Sciatic nerve (tissue), 2 donors: ENCODE measurements at places on chromosomes 16 and 17.

GRCh38 chr17:33210285-33210684, 82.8 kb downstream of the ASIC2 start:
- no peak for DNase-seq

GRCh38 chr17:59754552-59754951, 47.1 kb downstream of the VMP1 start:
- no peak for DNase-seq

DNA sequence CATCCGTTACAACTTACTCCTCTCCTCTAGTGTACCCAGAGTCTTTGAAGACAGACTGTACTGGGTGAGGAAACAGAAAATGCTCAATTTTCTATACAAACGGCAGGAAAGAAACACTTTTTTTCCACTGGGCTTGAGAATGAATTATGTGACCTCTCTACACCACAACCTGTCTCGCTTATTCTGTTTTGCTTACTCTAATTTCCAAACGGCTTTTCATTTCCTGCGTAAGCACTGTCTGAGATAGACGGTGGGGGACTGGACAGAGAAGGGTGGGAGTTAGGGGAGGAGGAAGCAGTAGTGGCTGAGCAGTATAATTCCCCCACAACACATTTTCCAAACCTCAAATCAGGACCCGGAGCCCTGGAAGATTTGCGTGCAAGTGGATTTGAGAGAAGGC, 191.4 kb upstream of the SDK2 start:
- no peak for DNase-seq

GRCh38 chr17:38958756-38959155, 8.4 kb downstream of the FBXO47 start:
- no peak for DNase-seq

DNA sequence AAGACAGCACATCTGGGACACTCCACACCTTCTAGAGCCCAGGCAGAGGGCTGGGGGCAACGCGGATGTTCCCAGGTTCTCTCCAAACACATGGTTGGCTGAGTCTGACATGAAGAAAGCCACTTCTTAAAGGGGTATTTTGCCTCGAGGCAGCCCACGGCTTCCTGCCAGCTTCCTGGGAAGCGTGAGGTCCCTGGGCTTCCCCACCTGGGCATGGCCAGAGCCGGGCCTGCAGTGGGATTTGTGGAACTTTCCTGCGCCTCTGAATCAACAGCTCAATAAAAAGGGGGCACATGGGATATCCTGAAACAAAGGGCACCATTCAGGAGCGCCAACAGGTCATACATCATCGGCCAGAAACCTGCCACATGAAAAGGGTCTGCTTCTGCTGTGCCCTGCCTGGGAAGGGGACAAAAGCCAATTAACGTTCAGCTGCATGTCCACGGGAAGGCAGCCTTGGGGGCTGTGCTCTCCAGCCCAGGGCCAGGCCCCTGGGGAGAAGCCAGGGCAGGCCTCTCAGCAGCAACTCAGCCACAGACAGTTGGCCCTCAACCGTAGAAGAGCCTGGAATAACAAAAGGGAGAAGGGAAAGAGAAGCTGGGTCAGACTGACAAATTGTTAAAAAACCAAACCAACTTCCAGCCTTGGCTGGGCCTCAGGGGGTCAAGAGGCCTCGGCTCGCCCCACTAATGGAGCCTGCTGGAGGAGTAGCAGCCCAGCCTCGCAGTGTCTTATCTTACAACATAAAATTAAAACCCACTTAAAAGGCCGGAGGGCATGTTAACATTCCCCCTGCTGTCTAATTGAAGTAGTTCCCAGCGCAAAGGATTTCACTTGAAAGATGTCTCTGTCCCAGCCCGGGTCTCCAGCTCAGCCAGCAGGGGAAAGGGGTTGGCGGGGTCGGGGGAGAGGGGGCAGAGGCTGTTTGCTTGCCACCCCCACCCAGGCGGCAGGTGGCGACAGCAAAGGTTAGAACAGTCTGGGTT, 34.2 kb downstream of the TBX4 start:
- no peak for DNase-seq

GRCh38 chr16:59274141-59274540, 540.0 kb upstream of the GOT2 start:
- DNase-seq, result no peak

- DNase-seq, result no peak
These were observed 36.4 kb upstream of the SSTR5 start for GRCh38 chr16:1036166-1036565.

DNA sequence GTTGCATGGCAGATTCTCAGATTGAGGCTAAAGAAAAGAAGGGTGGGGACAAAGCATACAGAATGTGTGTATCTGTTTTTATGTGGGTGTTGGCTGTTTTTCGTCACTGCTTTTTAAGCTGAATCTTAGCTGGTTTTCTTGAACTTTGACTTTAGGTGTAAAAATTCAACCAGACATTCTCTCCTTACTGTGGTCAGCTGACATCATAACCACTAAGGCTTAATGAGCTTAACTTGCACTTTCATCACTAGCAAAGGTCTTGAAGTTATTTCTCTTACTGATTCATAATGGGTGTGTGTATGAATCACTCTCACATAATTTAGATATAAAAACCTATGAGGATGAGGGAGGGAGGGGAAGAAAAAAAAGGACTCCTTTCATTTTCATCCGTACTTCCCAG, 4.0 kb upstream of the CDC6 start:
- DNase-seq, result no peak

DNA sequence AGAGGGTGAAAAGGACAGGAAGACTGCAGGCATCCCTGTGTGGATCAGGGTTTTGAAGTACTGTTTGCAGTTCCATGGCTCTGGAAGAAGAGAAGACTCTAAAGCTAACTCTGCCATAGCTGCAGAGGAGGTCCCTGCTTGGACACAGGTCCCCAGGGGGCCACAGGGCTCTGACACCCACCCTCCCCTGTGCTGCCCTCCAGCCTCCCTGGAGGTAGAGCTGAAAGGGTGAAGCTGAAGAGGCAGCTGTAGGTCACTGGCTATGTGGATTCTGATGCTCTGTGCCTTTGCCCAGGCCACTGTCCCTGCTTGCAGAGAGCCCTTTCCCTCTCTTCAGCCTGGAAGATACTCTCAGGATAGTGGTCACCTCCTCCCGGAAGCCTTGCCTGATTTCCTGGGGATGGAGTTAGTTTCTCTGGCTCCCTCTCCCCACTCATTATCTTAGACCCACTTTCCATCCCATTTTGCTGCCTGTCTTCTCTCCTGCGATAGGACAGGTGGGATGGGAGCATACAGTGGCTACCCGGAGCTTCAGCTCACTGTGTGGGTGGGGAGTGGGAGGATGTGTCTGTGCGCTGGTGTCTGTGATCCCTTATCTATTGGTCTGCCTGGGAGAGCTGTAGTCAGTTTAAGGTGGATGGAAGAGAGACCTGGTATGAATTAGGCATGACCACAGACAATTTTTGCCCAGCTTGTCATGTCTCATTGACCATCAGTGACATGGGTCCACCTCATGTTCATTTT, 89.8 kb upstream of the TMEM97 start:
- no peak for DNase-seq

DNA sequence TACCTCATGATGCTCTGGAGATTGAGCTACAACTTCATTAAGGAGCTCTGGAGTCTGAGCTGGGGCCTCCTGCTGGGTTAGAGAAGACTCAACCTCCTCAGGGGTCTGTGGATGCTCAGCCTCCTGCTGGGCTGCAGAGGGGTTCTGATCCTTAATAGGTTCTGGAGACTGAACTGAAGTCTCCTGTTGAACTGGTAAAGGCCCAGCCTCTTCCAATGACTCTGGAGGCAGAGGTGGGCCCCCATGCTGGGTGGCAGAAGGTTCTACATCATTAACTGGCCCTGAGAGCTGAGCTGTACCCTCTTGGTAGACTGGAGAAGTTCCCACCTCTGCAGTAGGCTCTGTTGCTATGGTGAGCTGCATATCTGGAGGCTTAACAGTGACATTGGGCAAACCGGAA, 48.1 kb upstream of the TMEM97 start:
- no peak for DNase-seq

DNA sequence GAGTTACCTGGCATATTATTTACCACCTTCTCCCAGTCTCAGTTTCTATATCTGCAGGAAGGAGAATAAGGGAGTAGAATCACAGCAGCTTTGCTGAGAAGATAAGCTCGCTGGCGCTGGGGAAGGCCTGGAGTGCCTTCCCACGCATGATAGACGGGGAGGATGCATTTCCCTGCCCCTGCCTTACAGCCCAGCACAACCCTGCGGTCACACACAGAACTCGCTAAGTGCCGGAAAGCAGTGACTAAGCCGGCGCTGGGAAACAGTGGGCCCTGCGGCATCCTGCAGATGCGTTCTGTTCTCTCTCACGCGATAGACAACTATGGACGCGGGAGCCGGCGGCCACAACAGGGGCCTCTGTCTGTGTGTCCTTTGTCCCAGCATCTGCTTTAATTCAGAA, 4.8 kb downstream of the CA5A start:
- DNase-seq, result no peak
